GM12878 (cell line): ENCODE measurements at places on chromosomes 16 and 17.

DNA sequence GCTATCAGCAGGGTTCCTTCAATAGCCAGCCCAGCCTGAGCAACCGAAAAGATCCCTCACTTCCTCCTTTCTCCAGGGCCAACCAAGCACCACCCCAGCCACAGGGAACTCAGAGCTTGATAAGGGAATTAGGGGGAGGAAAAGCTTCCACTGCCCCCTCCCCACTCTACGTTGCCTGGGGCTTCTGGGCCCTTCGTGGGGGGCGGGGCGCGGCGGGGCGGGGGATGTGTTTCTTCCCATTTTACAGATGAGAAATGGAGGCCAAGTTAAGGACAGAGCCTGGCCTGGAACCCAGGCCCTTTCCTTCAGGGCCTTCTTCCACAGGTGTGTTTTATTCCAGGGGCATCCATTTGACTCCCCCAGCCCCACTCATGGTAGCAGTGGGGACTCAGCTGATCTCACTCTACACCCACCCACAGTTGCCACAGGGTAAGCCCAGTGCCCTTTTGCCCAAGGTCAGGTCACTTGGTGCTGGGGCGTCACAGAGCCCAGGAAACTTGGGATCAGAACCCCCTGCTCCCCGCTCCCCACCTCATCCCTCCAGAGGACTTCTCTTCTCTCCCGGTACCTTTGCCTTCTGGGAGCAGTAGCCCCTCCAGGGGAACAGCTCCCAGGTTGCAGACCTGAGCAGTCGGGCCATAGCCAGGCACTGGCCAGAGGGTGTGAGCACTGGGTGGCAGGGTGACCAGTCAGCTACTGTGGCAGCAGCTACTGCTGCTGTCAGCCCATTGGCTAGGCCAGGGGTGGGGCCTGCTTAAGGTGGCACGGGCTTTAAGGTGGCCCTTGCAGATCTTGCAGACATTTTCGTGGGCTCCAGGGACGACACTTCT, at the start of gene LDHD:
Gene LDHD, minus strand, starts transcription at position 700 of the 830 bp plus-strand sequence. Its CDS starts 60 bp downstream, at position 640.
- DNase-seq = no peak

- DNase-seq = no peak
Observed at GRCh38 chr16:89253548-89254287, 36.2 kb downstream of the ZNF778 start.

- no peak for DNase-seq
Observed at GRCh38 chr16:56961851-56962281, at the start of gene CETP. Gene CETP (plus strand): TSS chr16:56961950. CDS start chr16:56961980, 30 bp downstream.

DNA sequence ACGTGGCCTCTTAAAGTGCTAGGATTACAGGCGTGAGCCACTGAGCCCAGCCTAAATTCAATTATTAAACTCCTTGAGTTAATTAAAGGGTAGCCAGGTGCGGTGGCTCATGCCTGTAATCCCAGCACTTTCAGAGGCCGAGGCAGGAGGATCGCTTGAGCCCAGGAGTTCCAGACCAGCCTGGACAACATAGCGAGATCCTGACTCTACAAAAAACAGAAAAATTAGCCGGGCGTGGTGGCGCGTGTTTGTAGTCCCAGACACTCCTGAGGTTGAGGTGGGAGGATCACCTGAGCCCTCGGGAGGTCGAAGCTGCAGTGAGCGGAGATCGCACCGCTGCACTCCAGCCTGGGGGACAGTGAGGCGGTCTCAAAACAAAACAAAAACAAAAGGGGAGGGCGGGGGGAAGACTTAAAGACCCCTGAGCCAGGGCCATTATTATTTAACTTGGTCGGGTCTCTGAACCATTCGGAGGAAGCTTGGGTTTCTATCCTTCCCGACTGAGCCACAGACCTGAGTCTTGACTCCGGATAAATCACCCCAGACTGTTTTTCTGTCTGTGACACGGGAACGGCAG, 19.5 kb downstream of the BCL7C start:
- no peak for DNase-seq
